Activated T-helper 1 cell treated with Interleukin-2 at 50 U/mL for 16 hours (primary cell): ENCODE measurements at places on chromosomes 4 and X.
A peak's percentile ranks its signal among the peaks of the same experiment; 100 is the strongest.

GRCh38 chrX:9745417-9746115, 20.1 kb downstream of the GPR143 start:
- DNase-seq, result no peak

- DNase-seq, result peak; percentile 44
These were observed 66.7 kb downstream of the COQ2 start for GRCh38 chr4:83217721-83218522.

- DNase-seq, result no peak
These were observed 45.7 kb upstream of the CCDC160 start for GRCh38 chrX:134191281-134191680.

DNA sequence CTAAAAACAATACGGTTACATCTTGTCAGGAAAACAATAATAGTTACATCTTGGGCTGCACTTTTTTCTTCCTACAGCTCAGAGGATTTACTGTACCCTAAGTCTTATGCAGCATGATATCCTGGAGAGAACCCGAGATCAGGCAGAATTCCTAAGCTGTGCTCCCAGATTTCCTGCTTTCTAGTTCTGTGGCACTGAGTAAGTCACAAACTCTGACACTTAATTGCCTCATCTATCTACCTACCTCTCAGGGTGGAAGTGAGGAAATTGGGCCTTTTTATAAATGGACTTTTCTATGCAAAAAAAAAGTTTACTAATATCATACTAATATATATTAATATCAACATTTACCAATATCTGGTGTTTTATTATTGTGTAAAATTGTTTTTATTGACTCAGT, 438.5 kb downstream of the INPP4B start:
- no peak for DNase-seq

GRCh38 chr4:182478475-182478874, 235.3 kb downstream of the TENM3 start:
- DNase-seq, result no peak

GRCh38 chr4:5921981-5922380, 29.1 kb upstream of the CRMP1 start:
- DNase-seq, result no peak

DNA sequence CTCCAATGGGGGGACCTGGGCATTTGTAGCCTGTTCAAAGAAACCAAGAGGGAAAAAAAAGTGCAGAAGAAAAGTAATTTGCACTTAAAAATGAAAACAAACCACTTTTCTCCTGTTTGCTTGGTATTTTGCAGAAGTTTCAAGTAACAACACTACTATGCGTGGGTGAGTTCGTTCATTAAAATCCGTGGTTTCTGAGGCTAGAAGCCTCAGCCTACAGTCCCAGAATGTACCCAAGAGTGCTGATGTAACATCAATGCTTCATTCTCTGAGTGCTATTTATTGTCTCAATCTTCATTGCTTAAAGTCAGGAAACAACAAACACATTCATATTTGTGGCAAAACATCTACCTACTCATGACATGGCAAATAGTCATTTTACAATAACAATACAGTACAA, 29.2 kb downstream of the LGI2 start:
- no peak for DNase-seq

DNA sequence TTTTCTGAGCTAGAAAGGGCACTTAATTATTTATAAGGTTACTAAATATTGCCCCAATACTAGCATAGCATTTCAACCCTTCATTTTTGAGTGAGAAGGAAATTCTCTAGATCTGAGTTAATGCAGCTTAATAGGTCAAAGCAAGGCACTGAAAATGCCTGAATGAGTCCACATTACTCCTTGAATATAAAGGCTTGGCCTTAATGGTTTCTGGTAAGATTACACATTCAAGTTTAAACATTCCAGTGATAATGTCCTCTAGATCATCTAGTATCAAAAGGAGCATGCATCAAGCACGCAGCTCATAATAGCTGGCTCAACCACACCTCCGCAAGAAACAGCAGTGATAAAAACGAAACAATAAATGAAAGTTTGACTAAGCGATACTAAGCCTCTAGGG, 87.5 kb downstream of the SPANXN3 start:
- no peak for DNase-seq

DNA sequence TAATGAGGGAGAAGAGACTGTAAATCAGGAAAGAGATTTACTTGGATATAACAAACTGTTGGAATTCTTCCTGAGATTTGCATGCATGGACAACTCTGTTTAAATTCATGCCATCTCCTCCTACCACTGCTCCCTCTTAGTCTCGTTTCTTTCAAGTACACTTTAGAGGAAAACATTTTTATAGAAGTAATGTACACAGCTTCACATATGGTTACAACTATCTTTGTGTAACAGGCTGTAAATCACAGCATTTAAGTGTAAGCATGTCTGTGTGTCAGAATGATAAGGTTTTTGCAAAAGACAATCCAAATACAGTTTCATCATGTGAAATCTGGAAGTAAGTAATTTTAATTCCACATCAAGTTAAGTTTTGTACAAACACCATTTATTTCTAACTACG, 21.5 kb upstream of the ENPEP start:
- DNase-seq, result no peak

DNA sequence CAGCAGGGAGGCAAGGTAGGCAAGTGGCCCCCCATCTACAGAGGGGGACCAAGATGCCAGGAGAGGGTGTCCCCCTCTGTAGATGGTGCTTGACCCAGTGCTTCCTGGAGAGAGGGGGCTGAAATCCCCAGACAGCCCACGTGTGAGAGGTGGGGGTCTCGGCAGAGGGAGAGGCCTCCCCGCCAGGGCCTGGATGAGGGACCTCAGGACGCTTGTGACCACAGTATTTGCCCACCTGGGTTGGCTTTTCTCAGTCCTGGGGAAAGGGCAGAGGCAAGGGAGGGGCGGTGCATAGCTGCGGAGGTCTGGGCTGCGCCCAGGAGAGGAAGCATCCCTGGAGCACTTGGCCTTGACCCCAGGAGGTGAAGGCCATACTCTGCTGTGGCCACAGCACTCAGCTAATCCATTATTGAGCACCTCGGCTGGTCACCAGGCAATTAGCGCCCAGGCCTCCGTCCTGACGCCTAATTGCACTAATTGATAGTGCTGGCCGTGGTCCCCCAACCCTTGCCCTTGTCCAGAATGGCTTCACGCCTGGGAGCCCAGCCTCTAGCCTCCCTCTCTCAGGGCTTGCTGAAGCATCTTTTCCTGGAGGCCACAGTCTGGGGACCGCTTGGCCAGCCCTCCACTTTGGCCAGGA, 30.7 kb downstream of the HMX1 start:
- DNase-seq, result no peak

DNA sequence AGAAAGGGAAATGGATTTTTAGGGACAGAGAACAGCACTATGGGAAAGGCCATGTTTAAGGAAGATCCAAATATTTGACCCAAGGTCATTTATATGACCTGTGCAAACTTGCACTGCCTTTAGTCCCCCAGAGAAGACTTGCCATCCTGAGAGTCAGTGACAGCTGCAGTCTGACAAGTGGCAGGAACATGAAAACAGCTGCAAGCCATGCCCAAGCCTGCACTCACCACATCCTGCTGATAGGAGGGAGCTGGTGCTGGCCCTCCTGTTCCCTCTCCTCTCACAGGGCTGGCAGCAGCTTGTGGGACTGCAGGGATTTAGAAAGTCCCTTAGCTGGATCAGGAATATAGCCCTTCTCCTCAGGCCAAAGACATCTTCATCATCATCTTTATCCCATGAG, 187.7 kb downstream of the RAP1GDS1 start:
- DNase-seq, result peak; percentile 5

- no peak for DNase-seq
These were observed 156.2 kb upstream of the SLC7A11 start for GRCh38 chr4:138398322-138398721.

DNA sequence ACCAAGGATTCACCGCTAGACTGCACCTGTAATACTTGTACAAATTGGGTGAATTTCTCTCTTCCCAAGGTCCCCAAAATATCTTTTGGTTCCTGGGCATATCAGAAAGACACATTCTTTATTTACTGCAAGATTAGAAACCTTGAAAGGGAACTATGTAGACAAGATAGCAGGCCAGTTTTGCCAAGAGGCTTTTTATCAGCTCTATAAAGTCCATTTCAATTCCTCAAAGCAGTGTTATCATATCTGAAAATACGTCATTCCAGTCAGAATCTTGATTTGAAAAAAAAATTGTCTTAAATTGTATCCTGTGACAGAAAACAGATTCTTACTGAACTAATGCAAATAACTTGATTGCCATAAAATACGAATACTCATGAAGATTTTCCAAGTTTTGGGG, 37.0 kb upstream of the NSG1 start:
- no peak for DNase-seq

DNA sequence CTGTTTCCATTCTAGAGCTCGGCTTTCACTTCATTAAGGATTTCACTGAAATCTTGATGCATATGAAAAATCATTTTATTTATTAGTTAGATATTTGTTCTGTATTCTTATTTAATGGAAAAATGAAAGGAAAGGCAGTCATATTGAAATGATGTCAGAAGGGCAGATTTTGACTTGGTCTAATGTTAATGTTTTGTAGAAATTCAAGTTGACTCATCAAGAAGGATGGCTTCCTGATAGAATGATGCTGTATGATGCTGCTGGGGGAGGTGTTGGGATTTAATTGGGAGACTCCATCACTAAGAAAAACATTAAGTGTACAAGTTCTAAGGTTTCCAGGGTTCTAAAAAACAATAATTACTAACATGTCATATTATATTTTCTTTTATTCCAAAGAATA, 204.8 kb downstream of the PDGFC start:
- DNase-seq, result no peak

GRCh38 chr4:153679486-153679885, 4.6 kb upstream of the TLR2 start:
- DNase-seq, result no peak

DNA sequence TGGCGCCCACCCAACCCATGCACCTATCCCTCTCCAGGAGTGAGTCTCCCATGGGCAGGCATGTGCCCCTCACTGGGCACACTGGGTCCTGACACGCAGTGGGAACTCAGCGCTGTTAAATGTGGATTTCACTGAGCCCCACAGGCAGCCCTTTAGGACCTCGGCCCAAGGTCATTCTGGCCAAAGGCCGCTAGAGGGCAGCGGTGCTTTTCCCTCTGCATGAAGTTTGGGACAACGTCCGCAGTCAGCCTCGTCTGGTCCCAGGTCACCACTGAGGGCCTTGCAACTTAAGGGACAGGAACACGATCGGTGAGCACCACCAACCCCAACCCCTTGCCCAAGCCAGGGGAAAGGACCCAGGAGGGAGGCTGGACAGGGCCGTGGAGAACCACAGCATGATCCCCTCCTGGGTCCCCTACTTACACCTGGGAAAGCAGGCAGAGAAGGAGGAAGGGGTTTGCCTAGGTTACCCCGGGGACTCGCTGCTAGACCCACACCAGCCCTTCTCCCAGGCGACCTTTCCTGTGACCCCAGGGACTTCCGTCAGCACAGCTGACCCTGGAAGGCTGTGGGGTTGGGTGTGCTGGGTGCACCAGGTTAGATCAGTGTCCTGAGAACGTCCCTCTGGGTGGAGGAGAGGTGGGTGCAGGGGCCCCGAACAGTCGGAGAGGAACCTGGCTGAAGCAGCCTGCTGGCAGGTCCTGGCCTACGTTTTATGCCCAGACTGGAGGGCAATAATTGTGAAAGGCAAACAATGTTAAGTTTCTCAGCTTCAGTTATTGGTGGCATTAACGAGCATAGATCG, 24.0 kb downstream of the CYTL1 start:
- no peak for DNase-seq

GRCh38 chrX:48471504-48471903, 1.4 kb upstream of the SLC38A5 start:
- DNase-seq, result no peak

DNA sequence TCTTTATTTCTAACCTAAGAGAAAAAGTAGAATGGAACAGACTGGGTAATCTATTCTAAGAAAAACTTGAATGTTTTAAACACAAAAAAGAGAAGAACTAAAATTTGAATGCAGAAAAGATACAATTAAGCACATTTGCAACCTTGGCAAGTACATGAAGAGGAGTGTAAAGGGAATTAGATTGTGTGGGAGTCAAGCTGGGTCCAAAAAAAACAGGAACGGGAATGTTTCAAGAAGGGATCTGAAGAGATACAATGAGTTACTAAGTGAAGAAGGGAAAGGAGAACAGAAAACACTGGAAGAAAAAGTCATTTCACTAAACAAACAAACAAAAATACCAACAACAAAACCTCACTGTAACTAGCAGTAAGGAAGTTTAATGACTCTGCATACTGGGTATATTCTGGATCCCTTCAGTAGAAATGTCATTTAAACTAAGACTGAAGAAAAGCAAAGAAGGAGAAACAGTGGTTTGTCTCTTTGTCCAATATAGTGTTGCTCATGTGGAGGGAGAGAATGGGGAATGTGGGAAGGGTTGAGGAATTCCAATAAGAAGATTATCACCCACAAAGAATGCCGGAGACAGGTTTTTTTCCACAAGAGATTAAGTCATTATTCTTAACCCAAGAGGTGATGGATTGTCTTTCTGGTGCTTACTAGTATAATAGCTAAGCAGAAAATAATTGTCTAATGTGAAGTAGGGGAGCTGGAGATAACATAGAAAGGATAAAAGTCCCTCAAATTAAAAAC, 50.4 kb upstream of the PTPN13 start:
- DNase-seq, result no peak

- no peak for DNase-seq
These were observed 120.5 kb downstream of the TBCK start for GRCh38 chr4:106195435-106195950.

DNA sequence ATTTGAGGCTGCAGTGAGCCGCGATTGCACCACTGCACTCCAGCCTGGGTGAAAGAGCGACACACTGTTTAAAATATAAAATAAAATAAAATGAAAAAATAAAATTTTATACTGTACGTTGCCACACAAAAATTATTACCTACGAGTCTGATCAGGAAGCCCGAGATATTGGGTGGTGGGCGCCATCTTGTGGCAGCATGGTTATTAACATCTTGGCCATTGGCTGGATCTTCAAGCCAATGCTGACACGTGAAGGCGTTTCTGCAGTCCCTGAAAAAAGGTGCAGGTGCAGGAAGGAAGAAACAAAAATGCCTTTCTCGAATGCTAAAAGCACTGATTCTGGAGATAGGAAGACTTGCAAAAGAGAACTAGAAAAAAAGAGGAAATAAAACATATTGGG, 4.9 kb upstream of the TLR8 start:
- DNase-seq, result peak; percentile 36

GRCh38 chrX:41933546-41933945, 10.2 kb upstream of the CASK start:
- DNase-seq, result no peak

GRCh38 chr4:27149541-27150212, 289.0 kb downstream of the STIM2 start:
- no peak for DNase-seq

GRCh38 chr4:150114641-150115040, 36.4 kb downstream of the DCLK2 start:
- DNase-seq, result no peak

DNA sequence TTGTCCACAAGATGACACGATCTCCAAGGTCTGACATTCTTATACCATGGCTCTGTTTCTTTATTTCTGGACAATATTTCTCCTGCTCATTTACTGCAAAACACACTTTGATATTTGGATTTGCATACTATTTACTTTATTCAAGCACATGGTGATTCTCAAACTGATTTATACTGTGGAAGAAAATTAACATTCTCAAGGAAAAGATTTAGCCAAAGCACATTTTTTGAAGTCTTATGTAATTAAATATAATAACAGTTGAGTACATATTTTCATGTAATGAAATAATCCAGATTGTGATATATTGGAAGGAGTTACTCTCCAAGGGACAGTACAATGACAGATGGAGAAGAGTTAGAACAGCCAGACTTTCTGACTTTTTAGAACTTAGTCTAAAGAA, 155.8 kb upstream of the CT83 start:
- no peak for DNase-seq
